ENCODE measurements at places on chromosomes 7 and 10.

GRCh38 chr10:97903128-97904017 is 53.7 kb downstream of the GOLGA7B start:
- no peak for DNase-seq

DNA sequence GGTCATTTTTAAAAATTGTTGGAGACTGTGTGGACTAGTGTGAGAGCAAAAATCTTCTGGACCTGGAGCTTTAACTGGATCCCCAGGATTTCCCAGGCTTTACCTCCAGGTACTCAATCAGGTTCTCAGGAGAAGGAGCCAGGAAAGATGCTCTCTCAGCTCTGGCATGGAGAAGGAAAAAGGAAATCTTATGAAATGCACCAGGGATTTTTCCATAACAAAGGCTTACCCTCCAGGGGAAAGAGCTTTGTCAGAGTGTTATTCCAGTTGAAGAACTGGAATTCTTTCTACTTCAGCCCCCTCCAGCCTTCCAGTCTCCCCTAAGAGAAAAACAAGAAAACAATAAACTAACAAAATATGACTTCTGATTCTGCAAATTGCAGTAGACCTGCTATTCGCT is 436.7 kb upstream of the ANKRD30A start:
- DNase-seq: no peak

GRCh38 chr10:3173171-3173878 is 743 bp upstream of the PITRM1 start:
- peak; percentile 72 for DNase-seq

GRCh38 chr10:3992382-3993178 is 207.6 kb upstream of the KLF6 start:
- no peak for DNase-seq

DNA sequence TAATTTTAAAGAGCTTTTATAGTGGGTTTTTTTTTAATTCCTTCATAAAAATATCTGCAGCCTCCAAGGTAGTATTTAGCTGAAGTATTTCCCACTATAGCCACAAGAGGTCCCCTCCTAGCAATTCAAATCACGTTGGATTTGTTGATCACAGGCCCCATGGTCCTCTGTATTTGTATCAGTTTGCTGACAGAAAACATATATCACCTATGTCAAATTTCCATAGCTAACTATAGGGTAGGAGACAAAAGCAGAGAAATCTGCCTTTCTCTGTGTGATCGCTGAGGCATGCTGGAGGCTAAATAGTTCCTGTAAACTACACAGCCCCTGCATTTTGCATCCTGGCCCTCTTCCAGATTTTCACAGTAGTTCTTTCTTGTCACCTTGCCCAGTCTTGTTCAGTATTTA is 1.7 kb upstream of the CTNNA3 start:
- peak; percentile 54 for DNase-seq

- no peak for DNase-seq
These were observed 22.0 kb upstream of the GSAP start for GRCh38 chr7:77438131-77438530.

DNA sequence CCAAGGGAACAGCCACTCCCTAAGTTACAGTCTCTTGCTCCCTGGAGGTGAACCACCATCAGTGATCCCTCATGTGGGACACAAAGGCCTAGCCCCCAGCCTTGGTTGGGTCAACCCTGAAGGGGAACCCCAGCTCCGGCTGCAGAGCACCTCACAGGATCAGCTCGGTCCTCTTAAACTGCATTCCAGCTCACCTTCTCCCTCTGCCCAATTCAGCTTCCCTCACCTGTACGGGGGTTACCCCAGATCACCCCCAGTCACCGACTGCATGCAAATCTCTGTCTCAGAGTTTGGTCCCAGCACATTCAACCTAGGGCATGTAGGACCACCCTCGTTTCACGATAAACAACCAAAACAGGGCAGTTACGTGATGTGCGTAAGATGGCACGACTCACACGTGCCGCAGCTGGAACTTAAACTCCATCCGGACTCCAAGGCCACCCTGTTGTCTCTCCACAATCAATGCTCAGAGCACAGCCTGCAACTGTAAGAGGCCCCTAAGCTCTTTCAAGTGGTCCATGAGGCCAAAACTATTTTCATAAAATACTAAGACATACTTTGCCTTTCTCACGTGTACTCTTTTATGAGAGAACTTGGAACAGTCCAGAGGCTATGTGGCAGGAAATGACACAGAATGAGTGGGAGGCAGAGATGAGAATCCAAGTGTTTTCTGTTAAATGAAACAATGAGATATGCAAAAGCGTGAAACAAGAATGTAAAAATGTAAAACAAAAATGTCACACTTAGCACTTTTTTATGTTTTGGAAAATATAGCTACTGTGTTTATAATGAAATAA is 285.2 kb downstream of the PTPRN2 start:
- DNase-seq: no peak

- DNase-seq: no peak
These were observed 76.7 kb upstream of the SAMD8 start for GRCh38 chr10:75034714-75035258.

DNA sequence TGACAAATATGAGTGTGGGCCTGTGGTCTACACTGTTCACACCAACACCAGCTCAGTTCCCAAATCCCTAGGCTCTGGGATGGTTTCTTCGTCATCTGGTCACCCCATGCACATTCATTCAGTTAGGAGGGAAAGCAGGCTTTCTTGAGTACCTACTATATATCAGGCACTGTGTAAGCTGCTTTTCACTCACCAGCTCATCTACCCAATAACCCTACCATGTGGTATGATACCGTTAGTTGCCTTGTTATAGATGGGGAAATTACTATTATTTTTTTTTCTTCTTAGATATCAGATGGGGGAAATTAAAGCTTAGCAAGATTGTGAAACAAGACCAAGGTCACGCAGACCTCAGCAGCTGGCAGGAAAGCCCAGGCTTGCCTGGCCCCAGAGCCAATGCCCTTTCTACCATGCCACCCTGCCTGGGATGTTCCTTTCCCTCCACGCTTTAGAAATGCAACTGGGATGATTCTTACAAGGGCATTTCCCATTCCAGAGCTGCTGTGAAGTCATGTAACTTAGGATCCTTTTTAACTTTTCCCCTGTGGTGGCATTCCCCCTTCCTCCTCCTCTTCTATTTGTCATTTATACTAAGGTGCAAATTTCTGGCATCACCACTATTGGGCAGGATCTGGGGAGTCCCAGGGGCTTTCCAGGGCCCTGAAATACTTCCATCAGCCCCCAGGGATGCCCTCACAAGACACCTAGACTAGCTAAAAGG is 93.1 kb upstream of the EFCAB10 start:
- no peak for DNase-seq

DNA sequence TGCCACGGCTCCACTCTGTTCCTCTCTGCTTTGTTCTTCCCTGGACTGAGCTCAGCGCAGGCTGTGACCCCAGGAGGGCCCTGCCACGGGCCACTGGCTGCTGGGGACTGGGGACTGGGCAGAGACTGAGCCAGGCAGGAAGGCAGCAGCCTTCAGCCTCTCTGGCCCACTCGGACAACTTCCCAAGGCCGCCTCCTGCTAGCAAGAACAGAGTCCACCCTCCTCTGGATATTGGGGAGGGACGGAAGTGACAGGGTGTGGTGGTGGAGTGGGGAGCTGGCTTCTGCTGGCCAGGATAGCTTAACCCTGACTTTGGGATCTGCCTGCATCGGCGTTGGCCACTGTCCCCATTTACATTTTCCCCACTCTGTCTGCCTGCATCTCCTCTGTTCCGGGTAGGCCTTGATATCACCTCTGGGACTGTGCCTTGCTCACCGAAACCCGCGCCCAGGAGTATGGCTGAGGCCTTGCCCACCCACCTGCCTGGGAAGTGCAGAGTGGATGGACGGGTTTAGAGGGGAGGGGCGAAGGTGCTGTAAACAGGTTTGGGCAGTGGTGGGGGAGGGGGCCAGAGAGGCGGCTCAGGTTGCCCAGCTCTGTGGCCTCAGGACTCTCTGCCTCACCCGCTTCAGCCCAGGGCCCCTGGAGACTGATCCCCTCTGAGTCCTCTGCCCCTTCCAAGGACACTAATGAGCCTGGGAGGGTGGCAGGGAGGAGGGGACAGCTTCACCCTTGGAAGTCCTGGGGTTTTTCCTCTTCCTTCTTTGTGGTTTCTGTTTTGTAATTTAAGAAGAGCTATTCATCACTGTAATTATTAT is 1.2 kb downstream of the CLDN4 start:
- DNase-seq: no peak

GRCh38 chr10:92042541-92042940 is 119.0 kb downstream of the BTAF1 start:
- DNase-seq: no peak

DNA sequence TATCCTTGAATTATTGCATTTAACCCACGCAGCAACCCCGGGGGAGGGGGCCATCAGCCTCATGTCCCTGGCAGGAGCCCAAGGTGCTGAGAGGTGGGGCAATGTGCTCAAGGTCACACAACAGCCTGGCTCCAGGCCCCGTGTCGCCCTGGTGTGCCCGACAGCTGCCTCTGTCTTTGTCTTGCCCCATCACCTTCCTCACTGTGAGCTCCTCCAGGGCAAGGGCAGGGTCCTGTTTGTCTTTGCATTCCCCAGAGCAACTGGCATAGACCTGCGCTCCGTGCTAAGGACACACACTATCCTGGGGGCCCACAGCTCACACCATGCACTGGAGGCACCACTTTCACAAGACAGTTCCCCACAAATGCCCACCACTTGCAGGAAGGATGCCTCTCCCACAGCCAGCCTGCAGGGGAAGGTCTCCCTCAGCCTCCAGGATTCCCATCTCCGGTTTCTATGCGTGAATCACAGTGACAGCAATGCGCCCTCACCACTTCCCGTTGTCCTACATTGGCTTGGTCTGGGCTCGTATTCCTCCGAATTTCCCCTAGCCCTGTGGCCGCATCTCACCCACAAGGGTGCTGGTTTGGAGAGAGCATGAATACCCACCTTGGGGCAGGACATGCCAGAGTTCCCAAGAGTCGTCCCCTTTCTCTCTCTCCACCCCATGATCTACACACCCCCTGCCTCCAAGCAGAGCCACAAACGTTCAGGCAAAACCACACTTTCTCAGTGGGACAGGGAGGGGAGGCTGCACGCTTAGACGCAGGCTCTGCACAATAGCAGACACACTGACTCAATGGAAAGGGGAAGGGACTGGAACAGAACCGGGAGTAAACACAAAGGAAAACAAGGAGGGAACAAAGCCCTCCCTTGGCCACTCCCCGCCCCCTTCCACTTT is 10.3 kb downstream of the ITPRIP start:
- DNase-seq: no peak

DNA sequence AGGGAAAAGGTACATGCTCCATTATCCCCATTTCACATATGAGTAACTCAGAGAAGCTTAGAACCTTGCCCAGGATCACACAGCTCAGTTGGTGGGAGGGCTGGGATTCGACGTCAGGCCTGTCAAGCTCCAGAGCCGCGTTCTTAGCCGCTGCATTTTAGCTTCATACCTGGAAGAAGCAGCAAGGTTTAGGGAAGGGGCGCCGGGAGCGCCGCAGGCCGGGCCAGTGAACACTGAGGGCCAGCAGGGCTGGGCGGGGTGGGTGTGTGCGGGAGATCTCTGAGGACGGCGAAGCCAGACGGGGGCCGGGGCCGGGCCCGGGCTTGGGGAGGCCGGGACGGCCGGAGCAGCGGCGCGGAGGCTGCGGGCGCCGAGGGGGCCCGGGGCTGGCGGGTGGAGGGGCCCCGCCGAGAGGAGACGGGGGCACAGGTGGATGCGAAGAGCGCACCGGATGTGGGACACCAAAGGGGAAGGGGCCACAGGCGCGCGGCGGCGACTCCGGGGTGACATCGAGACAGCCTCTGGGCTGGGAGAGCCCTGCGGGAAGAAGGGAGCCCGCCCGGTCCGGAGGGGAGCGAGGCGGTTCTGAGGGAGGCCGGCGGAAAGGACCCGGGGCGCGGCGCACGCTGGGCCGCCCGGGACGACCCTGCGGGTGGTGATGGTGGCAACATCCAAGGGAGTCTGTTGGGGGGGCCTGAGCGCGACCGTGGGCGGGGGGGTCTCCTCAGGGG is 498 bp downstream of the NDST2 start:
- peak; percentile 60 for DNase-seq

- no peak for DNase-seq
These were observed 184.2 kb downstream of the GPAM start for GRCh38 chr10:111999205-111999914.

GRCh38 chr10:101487399-101487798 is 100.7 kb downstream of the POLL start:
- DNase-seq: no peak

DNA sequence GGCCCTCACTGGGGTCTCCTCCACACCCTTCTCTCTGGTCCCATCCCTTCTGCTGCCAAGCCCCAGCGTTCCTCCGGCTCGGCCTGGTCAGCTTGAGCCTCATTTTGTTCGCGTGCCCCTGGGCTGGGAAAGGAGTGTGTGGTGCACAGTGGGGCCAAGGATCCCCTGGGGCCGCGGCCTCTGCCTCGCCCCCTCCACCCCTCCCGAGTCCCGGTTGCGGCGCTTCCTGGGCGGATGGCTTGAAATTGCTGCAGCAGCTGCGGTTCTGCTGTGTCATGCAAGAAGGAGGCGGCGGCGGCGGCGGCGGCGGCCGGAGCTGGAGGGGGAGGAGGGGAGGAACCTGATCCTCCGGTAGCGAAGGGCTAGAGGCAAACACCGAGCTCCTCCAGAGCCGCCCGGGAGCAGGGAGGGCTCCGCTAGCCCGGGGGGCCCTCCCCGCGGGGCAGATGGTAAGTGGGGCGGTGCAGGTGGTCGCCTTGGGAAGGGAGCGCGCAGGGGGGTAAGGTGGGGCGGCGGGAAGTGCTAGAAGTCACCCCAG is 217.8 kb upstream of the MKLN1 start:
- peak; percentile 83 for DNase-seq

DNA sequence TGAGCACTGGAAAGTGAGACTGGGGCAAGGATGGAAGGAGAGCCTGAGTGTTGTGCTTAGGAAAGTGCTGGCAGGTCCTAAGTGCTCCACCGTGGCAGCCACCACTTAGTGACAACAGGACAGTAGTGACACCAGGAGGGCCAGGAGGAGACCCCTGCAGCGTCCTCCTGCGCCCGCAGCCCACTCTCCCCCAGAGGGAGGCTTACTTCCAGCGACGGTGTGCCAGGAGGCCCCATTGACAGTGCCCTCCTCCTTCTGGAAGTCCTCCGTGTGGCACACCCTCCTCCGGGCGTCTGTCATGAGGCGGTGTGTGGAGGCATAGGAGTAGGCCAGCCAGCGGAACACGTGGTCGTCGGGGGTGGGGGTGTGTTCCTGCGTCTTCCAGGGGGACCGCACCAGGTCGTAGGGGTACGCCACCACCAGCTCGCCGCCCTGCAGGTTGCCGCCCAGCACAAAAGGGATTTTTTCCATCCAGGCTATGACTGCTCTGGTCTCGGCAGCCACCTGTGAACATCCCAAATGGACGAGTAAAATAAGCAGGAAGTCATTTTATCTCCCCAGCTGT is 95.6 kb downstream of the GPR26 start:
- DNase-seq: no peak

GRCh38 chr10:70899096-70899495 is 10.7 kb upstream of the PCBD1 start:
- DNase-seq: no peak

DNA sequence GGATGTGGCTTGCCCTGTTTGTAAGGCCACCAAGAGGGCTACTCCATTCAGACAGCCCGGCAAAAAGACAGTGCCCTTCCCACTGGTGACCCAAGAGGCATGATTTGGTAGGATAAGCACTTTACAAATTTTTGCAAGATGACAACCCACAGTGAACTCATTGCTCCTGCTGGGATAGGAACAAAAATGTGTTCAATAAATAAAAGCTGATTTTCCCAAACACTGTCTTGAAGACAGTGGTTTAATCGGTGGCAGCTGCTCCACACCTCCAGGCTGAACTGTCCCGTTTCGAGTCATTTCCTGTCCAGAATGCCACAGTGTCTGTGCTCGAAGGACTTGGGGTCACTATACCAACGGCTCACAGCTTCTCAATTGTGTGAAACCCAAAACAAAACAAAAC is 45.1 kb upstream of the NPTX2 start:
- DNase-seq: no peak

Measured in activated CD4-positive, alpha-beta T cell treated with anti-CD3 and anti-CD28 coated beads, Interleukin-2, amount 50 U/mL, for 16 hours (primary cell).